Activated CD4-positive, alpha-beta T cell treated with anti-CD3 and anti-CD28 coated beads, Interleukin-2, amount 50 U/mL, for 48 hours (primary cell): ENCODE measurements at places on chromosomes 11 and 22.

DNA sequence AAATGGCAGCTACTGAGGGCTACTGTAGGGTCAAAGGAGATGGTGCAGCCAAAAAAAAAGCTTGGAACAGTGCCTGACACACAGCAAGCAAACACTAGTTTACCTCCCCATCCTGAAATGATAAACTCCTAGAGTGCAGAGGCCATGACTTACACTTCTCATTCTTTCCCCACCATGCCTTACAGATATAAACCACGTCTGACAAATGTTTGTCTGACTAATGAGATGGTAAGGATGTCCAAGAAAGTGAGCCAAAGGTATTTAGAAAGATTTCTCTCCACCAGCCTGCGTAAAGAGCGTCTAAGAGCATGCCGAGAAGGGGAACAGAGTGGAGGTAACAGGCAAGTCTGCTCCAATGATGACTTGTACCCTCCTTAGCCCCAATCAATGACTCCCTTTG lies 99.0 kb downstream of the LARGE1 start:
- DNase-seq = no peak

- no peak for DNase-seq
Measured at GRCh38 chr11:7031471-7031871, 11.2 kb downstream of the NLRP14 start.

GRCh38 chr11:69007975-69008381 lies 5.1 kb downstream of the MRGPRF start:
- DNase-seq = no peak

GRCh38 chr11:64317325-64317960 lies at the start of gene TRMT112:
Gene TRMT112 (minus strand): TSS chr11:64317559. CDS start chr11:64317526, 33 bp downstream.
- DNase-seq = peak; percentile 97

GRCh38 chr11:69213316-69213715 lies 57.6 kb downstream of the SMIM38 start:
- DNase-seq = peak; percentile 47

DNA sequence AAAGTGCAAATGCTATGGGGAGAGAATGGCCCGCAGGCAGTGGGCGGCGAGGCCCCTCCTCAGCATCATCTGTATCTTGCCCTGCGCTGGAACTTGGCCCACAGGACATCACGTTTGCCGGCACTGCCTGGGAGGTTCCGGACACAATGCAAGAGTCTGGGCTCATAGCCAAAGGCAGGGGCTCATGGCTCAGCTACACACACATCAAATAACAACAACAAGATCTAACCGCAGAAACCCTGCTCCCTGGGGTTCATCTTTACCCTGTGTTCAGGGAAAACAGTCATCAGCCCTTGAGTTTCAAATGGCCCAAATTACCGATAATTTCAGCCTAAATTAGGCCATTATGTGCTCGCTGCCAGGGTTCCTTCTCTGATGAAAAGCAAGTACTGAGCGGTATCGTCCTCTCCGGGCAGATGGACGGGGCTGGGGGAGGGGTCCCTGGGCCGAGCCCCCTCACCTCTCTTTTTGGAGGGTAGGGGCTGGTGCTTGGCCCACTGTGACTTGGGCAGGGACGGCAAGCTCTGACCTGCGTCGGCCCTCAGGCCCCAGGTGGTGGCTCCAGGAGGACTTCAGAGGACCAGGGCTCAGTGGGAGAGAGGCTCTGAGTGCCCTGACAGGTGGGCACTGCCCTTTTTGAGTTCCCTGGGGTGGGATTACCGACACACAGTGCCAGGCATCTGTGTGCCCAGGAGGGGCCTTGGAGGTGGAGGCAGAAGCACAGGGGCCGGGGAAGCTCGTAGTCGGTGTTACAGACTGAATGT lies 25.0 kb upstream of the GAL start:
- DNase-seq = no peak

DNA sequence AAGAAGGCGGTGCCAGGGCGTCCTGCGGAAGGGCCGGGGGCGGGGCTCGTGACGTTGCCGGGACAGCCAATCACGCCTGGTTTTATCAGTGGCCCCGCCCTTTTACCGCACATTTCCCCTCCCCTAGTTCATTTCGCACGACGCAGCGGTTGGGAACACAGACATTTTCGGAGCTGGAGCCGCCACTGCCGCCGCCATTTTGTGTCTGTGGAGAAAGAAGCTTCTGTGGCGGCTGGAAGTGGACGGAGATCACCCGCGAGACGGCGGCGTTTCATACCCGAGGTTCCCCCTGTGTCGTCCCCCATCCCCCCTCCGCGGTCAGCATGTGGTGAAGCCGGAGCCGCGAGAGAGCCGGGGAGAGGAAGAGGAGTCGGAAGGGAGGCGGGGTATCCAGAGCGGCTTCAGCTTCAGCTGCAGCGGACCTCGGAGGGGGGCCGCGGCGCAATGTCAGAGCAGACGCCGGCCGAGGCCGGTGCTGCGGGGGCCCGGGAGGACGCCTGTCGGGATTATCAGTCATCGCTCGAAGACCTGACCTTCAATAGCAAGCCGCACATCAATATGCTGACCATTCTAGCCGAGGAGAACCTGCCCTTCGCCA lies at the start of gene PCF11:
Gene PCF11 (plus strand): TSS at position 136 of the 598 bp plus-strand sequence. CDS start 309 bp downstream, at position 445.
- DNase-seq = peak; percentile 99

GRCh38 chr22:33565580-33565995 lies 354.7 kb downstream of the LARGE1 start:
- DNase-seq = no peak

DNA sequence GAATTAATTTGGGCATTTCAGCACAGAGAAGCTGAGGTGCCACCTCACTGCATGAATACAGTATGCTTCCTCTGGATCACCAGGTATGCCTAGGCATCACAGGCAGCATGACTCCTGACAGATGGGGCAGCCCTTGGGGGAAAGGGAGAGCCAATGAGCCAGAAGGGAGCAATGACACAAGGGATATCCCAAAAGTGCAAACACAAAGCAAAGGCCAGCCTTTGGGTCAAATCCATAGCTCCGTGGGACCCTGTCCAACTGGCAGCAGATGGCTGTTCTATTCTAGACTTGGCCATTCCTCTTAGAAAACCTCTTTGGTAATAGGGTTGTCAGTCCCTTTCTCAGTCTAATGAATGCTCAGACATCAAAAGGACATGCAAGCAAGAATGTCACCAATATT lies 73.3 kb downstream of the SERGEF start:
- no peak for DNase-seq

GRCh38 chr11:62186195-62186594 lies 3.8 kb upstream of the SCGB1D1 start:
- no peak for DNase-seq

DNA sequence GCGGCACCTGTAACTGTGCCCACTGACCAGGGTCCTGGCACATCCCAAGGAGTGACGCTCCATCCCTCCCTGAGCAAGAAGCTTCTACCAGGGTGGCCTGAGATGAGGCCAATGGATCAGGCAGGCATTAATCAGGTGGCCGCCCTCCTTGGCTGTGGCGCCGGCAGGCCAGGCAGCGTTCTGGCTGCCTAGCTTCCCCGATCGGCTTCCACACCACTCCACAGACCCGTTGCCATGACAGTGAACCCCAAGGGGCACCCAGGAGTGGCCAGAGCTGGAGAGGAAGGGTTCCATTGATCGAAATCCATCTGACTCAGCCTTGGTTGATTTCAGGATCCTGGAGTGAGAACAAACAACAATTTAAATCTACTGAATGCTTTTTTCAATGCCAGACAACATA lies 20.5 kb downstream of the LRRC55 start:
- DNase-seq = no peak

DNA sequence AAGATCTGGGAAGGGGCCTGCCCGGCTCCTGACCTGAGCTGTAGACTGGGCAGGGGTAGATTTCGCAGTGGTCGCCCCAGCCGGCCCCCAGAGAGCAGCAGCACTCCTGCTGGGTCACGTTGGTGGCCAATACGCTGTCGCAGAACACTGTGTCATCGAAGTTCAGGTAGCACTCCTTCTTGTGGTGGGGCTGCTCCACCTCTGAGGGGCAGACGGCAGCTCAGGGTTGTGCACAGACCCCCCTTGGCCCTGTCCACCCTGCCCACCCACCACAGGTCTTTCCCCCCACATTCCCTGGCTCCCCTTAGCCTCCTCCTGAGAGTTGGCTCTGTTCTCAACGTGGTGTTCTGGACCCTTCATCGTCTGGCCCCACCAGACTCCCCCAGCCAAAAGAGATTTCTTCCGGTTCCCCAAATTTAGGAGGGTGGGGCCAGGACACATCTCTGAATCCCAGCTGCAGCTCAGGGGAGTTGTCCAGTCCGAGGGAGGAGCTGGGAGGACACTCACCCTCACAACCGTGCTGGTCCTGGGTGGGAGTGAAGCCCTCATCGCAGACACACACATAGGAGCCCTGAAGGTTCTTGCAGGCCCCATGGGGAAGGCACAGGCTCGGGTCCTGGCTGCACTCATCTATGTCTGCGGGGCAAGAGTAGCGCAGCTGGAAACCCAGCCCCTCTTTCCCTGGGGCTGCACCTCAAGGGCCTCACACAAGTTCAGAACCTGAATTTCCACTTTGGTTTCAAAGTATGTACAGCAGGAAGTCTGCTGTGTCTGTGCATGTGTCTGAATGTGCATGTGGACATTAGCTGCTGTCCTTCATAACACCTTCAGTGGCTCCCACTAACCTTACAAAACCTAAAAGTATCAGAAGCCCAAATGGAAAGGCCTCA lies 16.5 kb downstream of the SCYL1 start:
- no peak for DNase-seq

GRCh38 chr22:38346506-38346905 lies 29.3 kb upstream of the CSNK1E start:
- no peak for DNase-seq

- DNase-seq = no peak
Measured at GRCh38 chr22:47310601-47311000, 548.2 kb downstream of the TBC1D22A start.

DNA sequence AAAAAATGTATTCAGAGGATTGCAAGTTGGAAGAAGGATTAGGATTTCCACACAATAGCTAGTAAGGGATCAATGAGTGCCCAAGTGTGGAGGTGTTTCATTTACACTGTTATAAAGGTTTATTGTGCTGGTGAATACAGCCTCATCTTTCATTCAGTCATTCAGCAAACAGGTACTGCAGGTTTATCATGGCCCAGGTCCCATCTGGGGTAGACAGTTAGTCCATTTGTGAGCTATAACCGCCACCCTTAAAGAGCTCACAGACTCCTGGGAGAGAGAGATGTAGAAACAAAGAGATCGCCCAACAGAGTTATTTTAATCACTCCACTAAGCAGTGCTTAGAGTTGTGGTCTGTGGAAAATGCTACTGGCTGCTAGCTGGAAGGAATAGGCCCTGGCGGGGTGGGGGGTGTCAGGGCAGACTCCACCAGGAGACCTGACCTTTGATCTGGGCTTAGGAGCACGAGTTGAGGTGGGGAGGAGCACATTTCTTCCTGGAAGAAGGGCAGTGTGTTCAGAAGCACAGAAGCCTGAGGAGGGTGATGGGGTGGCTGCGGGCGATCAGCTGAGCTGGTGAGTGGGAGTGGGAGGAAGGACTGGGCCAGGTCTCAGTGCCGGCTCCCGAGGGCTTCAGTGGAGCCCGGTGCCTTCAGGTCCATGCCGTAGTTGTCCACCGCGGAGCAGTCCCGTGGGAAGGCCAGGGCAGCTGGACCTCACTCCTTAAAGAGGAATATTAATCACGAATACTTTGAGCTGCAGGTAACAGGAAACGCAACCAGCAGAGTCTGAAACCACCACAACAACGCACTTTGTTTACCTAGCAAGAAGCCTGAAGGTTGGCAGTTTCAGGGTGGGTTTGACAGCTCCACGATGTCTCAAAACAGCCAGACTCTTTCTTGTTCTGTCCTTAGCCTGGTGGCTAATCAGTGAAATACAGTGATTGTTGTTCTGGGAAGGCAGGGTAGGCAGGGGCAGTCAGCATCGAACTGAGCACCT lies 11.2 kb downstream of the TOM1 start:
- DNase-seq = no peak

- DNase-seq = peak; percentile 93
Measured at GRCh38 chr22:37229805-37230672, 14.0 kb downstream of the RAC2 start.

DNA sequence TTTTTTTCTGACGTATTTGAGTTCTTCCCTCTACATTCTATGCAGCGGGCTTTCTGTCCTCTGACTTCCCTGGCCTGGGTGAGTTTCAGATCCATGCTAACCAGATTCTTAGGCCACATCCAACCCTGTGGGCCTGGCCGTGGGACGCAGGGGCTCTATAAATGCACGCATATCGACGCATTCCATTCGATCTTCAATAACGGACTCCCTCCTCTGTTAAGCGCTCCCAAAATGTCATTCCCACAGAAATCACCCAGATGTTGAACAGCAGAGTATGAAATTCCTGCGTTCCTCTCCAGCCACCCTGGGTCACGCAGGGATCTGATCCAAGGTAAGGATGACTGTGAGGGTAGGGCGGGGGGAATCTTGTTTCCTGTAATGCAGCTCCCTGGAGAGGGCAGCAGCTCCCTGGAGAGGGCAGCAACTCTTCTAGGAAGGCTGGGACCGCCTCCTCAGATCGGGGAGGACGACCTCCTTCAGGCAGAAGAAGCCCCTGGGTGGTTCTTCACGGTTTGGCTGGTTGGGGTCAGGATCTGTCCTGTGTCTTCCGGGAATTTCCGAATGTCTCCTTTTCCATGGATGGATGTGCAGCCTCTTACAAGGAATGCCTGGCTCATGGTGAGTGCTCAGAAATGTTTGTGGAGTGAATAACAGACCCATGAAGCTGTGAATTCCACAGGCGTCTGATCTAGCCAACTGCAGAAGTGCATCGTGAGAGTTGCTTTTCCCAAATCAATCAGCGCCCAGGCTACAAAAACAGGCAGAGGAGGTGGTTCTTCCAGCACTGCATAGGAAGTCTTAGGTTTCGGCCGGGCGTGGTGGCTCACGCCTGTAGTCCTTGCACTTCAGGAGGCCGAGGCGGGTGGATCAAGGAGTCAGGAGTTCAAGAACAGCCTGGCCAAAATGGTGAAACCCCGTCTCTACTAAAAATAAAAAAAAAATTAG lies 12.2 kb downstream of the MRGPRD start:
- no peak for DNase-seq

DNA sequence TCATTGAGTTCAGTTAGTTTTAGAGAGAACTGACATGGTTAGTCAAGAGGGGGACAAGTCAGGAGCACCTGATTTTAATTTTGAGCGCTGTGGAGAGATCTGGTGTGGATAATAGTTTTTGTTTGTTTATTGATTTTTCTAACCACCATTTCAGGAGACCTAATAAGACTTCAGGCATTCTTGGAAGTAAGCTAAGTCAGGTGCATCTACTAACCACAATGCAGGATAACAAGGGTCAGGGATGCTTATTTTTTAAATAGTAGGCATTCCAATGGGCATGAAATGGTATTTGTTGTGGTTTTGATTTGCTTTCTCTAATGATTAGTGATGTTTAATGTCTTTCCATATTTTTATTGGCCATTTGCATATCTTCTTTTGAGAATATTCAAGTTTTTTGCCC lies 212.1 kb downstream of the NAV2 start:
- no peak for DNase-seq

DNA sequence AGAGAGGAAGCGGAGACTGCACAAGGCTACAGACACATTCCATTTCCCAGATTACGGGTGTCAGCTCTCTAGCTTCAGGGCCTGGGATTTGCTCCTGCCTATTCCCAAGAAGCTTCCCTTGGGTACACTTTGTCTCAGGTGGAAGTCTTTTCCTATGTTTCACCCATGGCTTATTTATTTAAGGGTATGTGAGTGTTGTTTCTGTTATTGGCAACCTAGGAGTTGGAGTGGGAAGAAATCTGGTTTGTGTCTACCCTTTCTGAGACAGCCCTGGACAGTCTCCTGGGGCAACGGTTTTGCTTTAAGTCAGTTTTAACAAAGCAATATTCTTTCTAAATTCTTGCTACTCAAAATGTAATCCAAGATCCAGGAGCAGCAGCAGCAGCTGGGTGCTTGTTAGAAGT lies 127.0 kb downstream of the MICAL2 start:
- no peak for DNase-seq
